ENCODE measurements at places on chromosomes 4 and X.
A peak's percentile ranks its signal among the peaks of the same experiment; 100 is the strongest.

- no peak overlapping the region for H3K4me3 ChIP-seq
- no peak overlapping the region for H3K27ac ChIP-seq
- no peaks in the 10 kb centered on the region for H3K27me3 ChIP-seq
- no peak for DNase-seq
Measured at GRCh38 chrX:116306218-116306617, 130.2 kb upstream of the SLC6A14 start.

DNA sequence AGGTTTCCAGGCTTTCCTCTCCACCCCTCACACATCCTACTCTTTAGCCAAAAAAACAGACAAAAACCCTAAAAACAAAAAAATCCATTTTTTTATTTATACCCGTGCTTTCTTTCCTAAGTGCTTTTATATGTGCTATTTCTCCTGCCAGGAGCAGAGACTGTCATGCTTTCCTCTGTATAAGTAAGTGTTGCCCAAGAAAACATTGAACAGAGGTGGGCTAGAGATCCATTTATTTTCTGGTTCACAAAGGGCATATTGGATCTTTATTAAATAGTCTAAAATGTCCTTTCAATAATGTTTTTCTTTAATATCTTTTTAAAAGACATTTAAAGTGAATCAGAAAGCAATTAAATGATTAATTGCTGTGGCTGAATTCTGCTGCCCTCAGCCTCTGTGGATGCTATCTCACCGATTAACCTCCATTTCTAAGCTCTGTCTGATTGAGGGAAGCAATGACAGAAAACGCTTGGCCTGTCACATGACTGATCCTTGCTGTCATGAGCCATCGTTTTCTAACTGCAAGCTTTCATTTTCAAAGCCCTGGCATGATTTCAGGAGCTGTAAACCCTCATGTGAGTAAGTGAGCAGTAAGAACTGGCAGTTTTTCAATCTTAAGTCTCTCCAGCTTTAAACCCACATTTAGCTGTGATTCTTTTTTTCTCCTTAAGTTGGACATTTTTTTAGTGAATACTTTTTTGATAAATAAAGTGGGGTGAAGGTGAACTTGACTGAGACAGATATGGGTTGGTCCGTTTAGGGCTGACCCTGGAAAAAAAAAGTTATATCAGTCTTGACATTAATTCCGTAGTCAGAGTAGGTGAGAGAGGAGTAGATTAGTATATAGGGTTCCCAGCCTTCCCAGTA is 180.7 kb upstream of the PGRMC2 start:
- DNase-seq, result no peak
- no peak overlapping the region for H3K27ac ChIP-seq
- no peaks in the 10 kb centered on the region for H3K36me3 ChIP-seq
- H3K4me3 ChIP-seq, result no peak overlapping the region

DNA sequence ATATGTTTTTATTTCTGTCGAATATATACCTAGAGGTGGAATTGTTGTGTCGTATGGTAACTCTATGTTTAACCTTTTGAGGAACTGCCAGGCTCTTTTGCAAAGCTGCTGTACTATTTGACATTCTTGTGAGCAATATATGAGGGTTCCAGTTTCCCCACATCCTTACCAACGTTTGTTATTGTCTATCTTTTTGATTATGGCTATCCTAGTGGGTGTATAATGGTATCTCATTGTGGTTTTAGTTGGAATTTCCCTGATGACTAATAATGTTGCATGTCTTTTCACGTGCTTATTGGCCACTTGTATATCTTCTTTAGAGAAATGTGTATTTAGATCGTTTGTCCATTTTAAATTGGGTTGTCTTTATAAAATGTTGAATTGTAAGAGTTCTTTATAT is 24.5 kb downstream of the REPS2 start:
- no peak for DNase-seq
- H3K27ac ChIP-seq, result no peak overlapping the region
- peaks cover 28% of the 10 kb centered on the region for H3K4me1 ChIP-seq
- H3K36me3 ChIP-seq, result no peaks in the 10 kb centered on the region
- H3K4me3 ChIP-seq, result no peak overlapping the region

GRCh38 chrX:131747173-131747572 is 203.3 kb downstream of the OR13H1 start:
- no peaks in the 10 kb centered on the region for H3K4me1 ChIP-seq
- H3K4me3 ChIP-seq, result peak overlapping the region; percentile 63
- peak; percentile 88 for DNase-seq

DNA sequence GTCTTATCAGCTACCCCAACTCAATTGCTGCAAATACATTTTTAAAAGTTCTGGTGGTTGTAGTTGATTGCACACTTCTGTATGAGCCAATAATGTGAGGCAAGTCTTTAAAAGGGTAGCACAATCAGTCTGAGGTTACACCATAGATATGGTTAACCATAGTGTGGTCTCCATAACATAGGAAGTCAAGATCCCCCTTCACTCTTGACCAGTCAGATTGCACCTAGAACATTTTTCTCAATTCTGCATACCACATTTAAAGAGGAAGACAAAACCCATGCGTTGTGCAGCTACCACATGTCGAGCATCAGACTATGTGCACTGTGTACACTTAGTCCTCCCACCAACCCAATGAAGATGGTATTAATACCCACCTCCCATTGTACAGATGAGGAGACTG is 26.5 kb upstream of the CYBB start:
- H3K27ac ChIP-seq, result peak overlapping the region; percentile 99
- no peak overlapping the region for H3K4me3 ChIP-seq
- DNase-seq, result no peak
- H3K27me3 ChIP-seq, result no peaks in the 10 kb centered on the region

DNA sequence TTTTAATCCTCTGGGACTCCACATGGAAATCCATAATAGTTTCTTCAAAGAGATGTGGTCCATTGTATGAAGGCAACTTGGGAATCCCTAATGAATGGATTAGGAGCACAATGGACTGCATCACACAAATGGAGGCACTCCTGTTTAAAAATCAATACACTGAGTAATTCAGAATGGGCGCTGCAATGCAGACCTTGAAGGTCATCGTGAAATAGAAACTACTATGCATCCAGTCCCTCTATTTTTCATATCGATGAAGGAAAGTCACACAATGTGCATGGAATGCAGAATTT is 98.8 kb upstream of the EGFL6 start:
- no peak overlapping the region for H3K27ac ChIP-seq
- no peaks in the 10 kb centered on the region for H3K36me3 ChIP-seq
- no peak overlapping the region for H3K4me3 ChIP-seq
- peaks cover 10% of the 10 kb centered on the region for H3K4me1 ChIP-seq

- H3K27ac ChIP-seq, result no peak overlapping the region
- DNase-seq, result no peak
- no peaks in the 10 kb centered on the region for H3K27me3 ChIP-seq
- H3K4me1 ChIP-seq, result peaks cover 7% of the 10 kb centered on the region
Measured at GRCh38 chr4:108135549-108136209, 33.1 kb downstream of the LEF1 start.

DNA sequence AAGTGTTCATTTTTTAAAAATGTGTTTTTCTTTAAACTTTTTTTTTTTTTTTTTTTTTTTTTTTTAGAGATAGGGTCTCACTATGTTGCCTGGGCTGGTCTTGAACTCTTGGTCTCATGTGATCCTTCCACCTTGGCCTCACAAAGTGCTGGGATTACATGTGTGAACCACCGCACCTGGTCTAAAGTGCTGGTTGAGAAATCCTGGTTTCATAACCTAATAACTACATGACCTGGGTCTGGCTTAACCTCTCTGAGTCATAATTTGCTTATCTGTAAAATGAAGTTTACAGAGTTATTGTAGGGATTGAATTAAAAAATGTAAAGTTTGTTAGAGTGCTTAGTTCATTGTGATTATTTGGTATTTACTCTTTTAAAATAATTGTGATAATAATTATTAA is 5.2 kb downstream of the HSD17B13 start:
- no peaks in the 10 kb centered on the region for H3K4me1 ChIP-seq
- no peak overlapping the region for H3K4me3 ChIP-seq
- peak; percentile 13 for DNase-seq
- no peak overlapping the region for H3K27ac ChIP-seq

DNA sequence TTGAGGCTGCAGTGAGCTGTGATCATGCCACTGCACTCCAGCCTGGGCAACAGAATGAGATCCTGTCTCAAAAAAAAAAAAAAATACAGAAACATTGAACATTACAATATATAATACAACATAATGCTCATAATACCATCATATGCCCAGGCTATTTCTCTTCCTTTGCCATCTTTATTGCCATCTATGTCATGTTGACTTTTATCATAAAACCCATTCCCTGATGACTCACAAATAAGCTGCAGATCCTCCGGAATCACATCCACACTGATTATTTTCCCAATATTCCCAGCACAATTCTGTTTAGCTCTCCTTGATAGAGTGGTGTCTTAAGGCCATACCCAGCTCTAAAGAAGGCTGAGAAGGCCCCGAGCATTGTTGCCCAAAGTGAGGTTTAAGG is 9.2 kb upstream of the FBXW7 start:
- no peak for DNase-seq
- no peaks in the 10 kb centered on the region for H3K27me3 ChIP-seq
- no peaks in the 10 kb centered on the region for H3K36me3 ChIP-seq
- H3K4me3 ChIP-seq, result no peak overlapping the region
- H3K4me1 ChIP-seq, result no peaks in the 10 kb centered on the region

DNA sequence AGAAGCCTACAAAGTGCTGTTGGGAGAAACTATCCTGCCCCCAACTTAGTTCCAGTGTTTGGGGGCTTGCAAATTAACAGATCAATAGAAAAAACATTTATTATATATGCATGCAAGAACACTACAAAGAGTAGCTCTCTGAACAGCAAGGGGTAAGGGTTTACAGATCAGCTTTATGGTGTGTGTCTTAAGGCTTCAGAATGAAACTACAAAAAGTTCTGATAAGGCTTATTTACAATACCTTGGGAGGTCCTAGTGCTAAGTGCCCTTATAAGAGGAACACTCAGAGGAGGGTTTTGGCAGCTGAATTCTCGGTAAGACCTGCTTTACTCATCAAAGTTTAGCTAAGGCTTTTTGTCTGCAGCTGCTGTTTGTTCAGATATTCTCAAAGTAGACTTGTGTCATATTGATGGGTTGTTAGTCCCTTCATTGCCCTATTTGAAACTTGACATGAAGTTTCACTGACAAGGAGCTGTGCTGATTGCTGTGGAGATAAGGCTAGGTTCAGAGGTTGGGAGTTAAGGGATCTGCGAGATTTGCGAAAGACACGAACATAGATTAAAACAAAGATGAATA is 7.7 kb downstream of the ERVMER34-1 start:
- peaks cover 17% of the 10 kb centered on the region for H3K27me3 ChIP-seq
- H3K27ac ChIP-seq, result no peak overlapping the region
- DNase-seq, result no peak
- no peak overlapping the region for H3K4me3 ChIP-seq
- H3K36me3 ChIP-seq, result no peaks in the 10 kb centered on the region

DNA sequence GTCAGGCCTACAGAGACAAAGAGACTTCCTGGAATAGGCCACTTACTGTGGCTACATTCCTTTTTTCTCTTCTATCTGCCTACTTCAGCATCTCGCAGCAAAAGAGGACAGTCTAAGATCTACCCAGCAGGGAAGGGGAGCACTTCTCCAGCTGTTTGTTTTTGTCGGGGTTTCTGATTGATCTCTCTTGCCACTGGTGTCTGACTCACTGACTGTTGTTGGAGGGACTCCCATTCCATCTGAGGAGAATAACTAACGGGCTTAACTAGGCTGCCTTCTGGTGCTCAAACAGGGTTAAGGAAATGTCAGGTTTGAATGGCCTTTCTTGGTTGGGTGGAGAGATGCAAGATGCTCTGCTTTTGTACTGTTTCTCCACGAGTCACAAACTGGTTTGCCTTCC is 100.2 kb upstream of the TMEM164 start:
- no peak overlapping the region for H3K27ac ChIP-seq
- no peaks in the 10 kb centered on the region for H3K4me1 ChIP-seq
- H3K36me3 ChIP-seq, result no peaks in the 10 kb centered on the region
- no peak overlapping the region for H3K4me3 ChIP-seq
- DNase-seq, result no peak

GRCh38 chrX:16578218-16578617 is 71.7 kb upstream of the S100G start:
- H3K36me3 ChIP-seq, result no peaks in the 10 kb centered on the region
- no peak overlapping the region for H3K4me3 ChIP-seq
- no peaks in the 10 kb centered on the region for H3K27me3 ChIP-seq
- H3K4me1 ChIP-seq, result no peaks in the 10 kb centered on the region
- no peak overlapping the region for H3K27ac ChIP-seq

DNA sequence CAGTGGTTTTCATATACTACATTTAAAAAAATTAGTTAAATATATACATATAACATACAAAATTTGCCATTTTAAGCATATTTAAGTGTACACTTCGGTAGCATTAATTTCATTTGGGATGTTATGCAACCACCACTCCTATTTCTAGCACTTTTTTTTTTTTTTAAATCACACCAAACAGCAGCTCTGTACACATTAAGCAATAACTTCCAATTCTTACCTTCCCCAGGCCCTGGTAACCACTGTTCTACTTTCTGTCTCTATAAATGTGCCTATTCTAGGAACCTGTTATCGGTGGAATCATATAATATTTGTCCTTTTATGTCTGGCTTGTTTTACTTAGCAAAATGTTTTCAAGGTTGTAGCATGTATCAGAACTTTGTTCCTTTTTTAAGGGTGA is 39.1 kb downstream of the TMEM164 start:
- H3K36me3 ChIP-seq, result no peaks in the 10 kb centered on the region
- no peaks in the 10 kb centered on the region for H3K27me3 ChIP-seq
- DNase-seq, result no peak
- peaks cover 18% of the 10 kb centered on the region for H3K4me1 ChIP-seq

DNA sequence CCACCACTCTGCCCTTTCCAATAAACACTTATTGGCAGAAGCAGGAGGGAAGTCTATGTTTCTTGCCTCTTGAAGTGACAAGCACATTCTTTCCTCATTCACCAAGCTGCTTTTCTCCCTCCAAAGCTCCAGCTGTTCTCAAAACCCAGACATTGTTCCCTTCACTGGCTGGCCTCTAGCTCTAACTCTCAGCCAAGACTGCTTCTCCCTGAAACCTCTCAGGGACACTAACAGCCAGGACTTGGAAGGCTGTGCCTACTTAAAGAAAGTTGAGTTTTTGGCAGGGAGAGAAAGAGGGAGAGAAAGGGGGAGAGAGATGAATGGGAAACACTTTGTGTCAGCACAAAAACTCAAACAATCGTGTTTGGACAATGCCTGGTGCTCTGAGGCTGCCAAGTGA is 99.5 kb downstream of the COX18 start:
- no peak overlapping the region for H3K27ac ChIP-seq
- H3K4me1 ChIP-seq, result no peaks in the 10 kb centered on the region
- no peak overlapping the region for H3K4me3 ChIP-seq
- DNase-seq, result no peak
- no peaks in the 10 kb centered on the region for H3K27me3 ChIP-seq
- no peaks in the 10 kb centered on the region for H3K36me3 ChIP-seq

DNA sequence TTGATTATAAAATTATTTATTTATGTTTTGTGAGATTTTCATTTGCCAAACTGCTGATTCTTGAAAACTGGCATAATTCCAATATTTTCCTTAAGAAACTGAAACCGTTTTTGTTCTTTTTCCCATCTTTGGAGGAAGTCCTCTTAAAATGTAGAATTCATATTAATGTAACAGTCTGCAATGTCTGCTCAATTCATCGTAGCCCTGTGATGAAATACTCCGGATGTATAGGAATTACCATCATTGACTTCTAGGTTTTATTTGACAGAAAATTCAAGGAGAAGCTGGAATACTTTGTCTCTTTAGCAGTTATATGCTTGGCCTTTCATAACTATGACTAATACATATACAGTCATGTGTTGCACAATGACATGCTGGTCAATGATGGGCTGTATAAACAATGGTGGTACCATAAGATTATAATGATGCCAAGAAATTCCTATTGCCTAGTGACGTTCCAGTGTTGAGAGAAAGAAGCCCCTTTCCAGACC is 185.0 kb upstream of the GPRIN3 start:
- H3K4me3 ChIP-seq, result no peak overlapping the region
- no peaks in the 10 kb centered on the region for H3K27me3 ChIP-seq
- no peak for DNase-seq
- H3K36me3 ChIP-seq, result no peaks in the 10 kb centered on the region
- no peak overlapping the region for H3K27ac ChIP-seq

All from MM.1S (cell line).